Fibroblast of lung (primary cell): ENCODE measurements at places on chromosomes 4 and X. TPM values are rescaled to one million over a fixed set of nuclear protein-coding genes. Genes with fewer than 3 reads are reported as not detected.

CFAP299 gene
- 2.3 and 16.2 TPM in 2 replicates for total RNA-seq

CCKAR gene
- total RNA-seq, result under 0.01 and 0.83 TPM in 2 replicates

PHEX gene
- 1.7 and 1.8 TPM in 2 replicates for total RNA-seq

EGFL6 gene
- total RNA-seq, result 0.17 and 2.1 TPM in 2 replicates

ANOS1 gene
- under 0.01 TPM in 2 replicates for total RNA-seq

USP38 gene
- total RNA-seq, result 13.1 and 15.7 TPM in 2 replicates

RAB39B gene
- 1.3 and 3.0 TPM in 2 replicates for total RNA-seq

ATP2B3 gene
- not detected in 2 replicates for total RNA-seq

RPA4 gene
- 0.77 and 1.2 TPM in 2 replicates for total RNA-seq

UBQLN2 gene
- total RNA-seq, result 5.6 and 8.1 TPM in 2 replicates

EPGN gene
- 0.26 TPM in 1 of 2 replicates, not detected in the other for total RNA-seq

SYNPO2 gene
- 12.6 and 40.1 TPM in 2 replicates for total RNA-seq
